Heart left ventricle (tissue), 16 donors: ENCODE measurements at places on chromosomes 7 and 10. TPM values are rescaled to one million over a fixed set of nuclear protein-coding genes. Genes with fewer than 3 reads are reported as not detected.

The CELF2 gene
- total RNA-seq = 73.3 TPM

GRCh38 chr10:90675621-90676020 lies 182.2 kb downstream of the HTR7 start:
- no peak for DNase-seq

- no peak for DNase-seq
These were observed 84.2 kb downstream of the CACNA2D1 start for GRCh38 chr7:82359426-82359825.

GRCh38 chr10:70053218-70053840 lies 683 bp downstream of the MACROH2A2 start:
- peak; percentile 50 for DNase-seq

DNA sequence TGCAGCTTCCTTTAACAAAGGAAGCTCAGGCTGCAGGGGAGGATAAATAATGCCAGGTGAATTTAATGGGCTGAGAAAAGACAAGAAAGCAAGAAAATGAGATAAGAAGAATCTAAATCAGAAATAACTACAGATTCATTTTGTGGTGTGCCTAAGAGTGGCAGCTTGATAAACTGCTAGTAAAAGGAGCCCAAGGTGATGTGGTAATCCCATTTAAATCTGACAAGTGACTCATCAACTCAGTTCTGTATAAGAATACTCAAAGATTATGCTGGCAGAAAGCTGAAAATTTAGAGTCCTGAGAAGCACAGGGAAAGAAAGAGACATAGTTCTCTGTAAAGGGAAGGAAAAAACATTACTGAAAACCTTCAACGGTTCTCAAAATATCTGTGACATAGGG lies 109.4 kb upstream of the PDE1C start:
- DNase-seq = no peak

GRCh38 chr10:124649214-124649613 lies 95.0 kb downstream of the FAM53B start:
- DNase-seq = peak; percentile 66

The GSTO1 gene
- 361 TPM for total RNA-seq

The OPN4 gene
- total RNA-seq = 0.25 TPM

DNA sequence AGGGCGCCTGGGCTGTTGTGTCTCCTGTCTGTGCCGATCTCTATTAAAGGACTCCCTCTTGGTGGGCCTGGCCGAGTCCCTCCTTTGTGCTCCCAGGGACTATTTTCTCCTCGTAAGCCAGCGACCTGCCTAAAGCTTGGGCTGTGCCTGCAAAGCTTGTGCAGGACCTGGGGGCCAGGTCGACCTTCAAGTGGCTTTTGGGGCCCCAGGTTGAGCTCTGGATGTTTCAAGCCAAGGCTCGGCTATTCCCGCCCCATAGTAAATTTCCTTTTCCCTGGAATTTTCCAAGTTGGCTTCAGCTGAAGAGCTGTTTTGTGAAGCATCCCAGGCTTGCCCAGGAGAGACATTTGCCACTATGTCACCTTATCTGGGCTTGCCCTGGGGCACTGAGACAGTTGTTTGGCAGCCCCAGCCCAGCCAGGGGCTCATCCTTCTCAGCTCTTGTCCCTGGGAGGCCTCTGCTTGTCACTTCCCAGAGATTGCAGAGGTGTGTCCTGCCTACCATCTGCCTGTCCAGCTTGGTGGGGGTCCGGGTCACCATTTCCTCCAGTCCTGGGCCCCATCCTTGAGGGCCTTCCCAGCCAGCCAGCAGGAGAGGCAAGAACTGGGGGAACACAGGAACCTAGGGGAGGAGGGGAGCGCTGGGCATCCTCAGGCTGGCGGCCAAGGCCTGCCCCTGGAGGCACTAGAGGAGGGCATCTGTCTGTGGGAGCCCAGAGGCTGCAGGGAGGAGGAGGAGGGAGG lies 20.2 kb downstream of the ZMIZ2 start:
- no peak for DNase-seq

The RABGEF1 gene
- total RNA-seq = 20.3 TPM

DNA sequence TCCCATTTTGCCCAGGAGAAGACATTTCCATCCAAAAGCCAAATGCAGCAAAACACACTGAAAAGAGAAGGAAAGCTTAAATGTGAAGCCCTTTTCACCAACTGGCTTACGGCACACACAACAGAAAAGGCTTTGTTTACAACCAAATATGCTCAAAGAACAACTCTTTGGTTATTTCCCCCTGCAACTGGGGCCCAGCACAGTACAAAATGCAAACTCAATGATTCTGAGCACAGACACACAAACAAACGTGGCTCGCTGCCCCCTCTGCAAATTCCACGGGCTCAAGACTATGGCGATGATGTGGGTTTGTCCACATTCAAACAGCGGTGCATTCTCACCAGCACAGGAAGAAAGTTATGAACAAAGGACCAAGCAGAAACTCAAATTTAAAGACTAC lies 5.3 kb downstream of the CPXM2 start:
- no peak for DNase-seq

The PMPCB gene
- total RNA-seq = 70.4 TPM

The KIFBP gene
- 56.4 TPM for total RNA-seq

DNA sequence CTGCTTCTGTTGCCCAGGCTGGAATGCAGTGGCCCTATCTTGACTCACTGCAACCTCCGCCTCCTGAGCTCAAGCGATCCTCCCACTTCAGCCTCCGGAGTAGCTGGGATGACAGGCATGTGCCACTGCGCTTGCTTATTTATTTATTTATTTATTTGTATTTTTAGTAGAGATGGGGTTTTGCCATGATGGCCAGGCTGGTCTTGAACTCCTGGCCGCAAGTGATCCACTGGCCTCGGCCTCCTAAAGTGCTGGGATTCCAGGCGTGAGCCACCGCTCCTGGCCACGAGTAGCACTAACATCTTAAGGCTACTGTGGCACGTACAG lies 70.9 kb downstream of the CARD11 start:
- DNase-seq = no peak

- DNase-seq = no peak
These were observed 11.5 kb upstream of the STN1 start for GRCh38 chr10:103929381-103929921.

- no peak for DNase-seq
These were observed 233.6 kb upstream of the SEMA3E start for GRCh38 chr7:83882551-83882950.

GRCh38 chr7:22356010-22356691 lies 803 bp downstream of the RAPGEF5 start:
- no peak for DNase-seq

GRCh38 chr10:118723466-118723865 lies 31.3 kb downstream of the CACUL1 start:
- DNase-seq = no peak

The ITGA8 gene
- 0.50 TPM for total RNA-seq

The PRR15 gene
- total RNA-seq = 7.0 TPM

DNA sequence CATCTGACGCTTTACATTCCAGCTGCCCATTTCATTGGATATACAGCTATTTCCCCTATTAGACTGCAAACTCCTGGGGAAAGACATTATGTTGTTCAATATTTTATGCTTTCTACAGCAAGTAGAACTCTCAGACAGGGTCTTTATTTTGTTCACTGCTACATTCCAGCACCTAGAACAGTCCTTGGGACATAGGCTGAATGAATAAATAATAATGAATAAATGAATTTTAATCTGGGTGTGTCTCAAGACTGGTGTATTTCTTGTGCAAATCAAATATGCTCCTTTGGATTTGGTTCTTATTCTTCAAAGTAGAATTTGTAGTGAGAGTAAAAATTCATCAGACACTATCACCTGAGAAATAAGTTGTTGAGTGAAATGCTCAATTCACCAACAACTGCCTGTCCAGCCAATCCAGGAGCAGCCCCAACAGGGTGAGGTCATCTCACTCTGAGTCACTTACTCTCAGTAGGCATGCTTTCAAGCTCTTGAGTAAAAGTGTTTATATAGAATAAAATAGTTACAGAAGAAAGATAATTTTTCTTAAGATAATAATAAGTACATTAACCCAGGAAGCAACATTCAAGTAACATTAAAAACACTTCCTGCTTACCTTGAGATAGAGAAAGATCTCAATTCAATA lies 287.5 kb upstream of the NPVF start:
- no peak for DNase-seq

The CD36 gene
- 1,108 TPM for total RNA-seq

DNA sequence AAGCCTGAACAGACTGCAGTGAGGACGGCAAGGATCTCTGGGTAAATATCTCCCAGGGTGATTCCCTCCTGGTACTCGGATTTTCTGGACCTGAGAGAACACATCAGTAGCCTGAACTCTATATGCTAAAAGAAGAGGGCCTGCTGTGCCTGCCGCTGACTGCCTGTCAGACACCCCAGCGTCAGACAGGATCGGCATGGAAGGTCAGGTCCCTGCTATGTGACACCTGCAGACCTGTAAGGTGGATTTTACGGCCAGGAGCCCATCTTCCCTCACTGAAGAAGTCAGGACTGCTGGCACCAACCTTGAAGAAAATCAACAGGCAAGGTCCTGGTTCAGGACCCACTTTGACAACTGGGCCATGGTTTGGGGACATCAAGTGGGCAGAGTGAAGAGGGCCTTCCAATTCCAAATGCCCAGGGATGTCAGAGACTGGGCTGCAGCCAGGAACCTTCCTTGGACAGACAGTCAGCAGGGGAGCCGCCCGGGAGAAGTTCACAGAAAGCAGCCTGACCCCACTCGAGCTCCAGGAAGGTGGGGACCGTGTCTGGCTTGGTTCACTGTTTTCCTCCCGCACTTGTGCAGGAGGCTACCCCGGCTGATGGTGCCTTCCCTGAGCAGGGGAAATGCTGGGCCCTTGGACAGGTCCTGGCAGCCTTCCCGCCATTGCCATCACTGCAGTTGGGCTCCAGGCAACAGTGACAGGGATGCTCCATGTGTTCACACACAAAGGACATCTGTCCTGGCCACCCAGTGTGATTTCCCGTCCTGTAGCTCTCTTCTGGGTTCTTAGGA lies 91.8 kb upstream of the LANCL2 start:
- no peak for DNase-seq

DNA sequence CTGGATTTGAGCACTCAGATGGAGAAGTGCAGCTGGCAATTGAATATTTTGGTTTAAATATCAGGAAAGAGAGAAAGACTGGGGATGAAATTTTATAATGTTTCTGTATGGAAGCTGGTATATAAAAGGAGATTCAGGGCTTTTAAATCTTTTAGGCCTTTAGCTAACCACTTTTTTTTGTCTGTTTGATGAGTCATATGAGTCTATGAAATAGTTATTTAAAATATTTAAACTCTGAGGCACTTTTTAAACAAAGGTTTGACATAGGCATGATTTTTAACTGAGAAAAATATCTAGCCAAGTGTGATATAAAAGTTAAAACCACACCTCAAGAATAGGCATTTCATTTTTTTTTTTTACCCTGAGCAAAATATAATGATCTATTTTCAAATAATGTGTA lies 944.3 kb downstream of the GATA3 start:
- DNase-seq = no peak

- no peak for DNase-seq
These were observed 137.5 kb downstream of the IMMP2L start for GRCh38 chr7:111424768-111425167.

- no peak for DNase-seq
These were observed 625 bp upstream of the GSTO2 start for GRCh38 chr10:104268405-104268712.

DNA sequence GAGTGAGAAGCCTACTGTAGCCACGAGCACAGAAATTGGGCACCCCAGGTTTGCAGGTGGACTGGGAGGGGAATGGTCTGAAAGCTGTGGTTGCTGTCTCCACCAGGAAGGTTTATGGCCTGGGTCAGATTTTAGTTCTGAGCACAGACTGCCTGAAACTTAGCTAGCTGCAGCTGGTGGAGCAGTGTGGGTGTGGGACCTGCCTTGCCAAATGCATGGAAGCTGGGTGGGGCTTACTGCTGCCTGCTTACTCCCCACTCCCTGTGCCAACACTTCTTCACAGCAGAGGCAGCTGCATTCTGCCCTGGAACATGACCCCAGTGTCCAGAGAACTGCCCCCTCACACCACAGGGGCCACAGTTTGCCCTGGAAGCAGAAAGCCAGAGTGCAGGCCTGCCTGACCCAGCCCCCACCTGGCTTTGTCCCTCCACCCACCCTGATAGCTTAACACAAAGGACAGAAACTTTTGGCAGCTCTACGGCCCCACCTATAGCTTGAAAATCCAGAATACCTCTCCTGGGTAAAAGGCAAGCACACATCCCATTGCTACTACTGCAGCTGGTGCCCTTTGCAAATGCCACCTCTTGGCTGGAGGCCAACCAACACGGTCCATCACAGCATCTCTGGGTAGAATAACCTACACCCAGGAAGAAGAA lies 281.6 kb downstream of the AGMO start:
- DNase-seq = no peak

DNA sequence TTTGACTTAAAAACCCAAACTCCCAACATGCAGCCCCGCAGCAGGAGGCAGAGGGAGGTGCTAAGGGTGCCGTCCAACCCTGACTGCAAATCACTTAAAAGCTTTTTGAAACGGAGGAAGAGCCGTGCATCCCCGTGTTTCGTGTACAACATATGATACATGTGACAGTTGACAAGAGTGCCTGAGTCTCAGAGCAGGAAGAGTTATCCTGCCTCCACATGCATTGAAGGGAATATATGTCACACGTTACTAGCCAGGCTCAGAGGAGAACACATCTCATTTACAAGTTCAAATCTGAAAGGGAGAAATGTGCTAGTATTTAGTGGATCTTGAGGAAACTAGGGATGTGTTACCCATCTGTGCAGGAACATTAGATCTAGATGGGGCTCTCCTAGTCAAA lies 69.9 kb downstream of the SDK1 start:
- no peak for DNase-seq

- no peak for DNase-seq
These were observed 83.4 kb upstream of the SEMA3E start for GRCh38 chr7:83732305-83732704.

DNA sequence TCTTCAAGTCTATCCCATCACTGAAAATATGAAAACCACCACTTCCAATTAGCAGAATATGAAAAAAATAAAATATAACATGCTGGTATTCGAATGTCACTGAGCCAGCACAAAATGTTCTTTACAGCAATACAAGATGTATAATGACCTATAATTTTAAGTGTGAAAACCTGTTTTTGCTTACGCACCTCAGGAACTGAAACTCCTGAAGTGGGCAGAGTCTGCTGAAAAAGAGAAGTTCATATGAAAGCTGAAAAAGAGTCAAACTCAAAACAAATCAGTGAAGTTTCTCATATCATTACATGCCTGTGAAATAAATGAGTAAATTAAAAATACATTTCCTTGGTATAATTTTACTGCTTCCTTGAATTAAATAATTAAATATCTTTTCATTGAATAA lies 272.5 kb downstream of the DGKB start:
- DNase-seq = no peak

GRCh38 chr7:6074612-6075380 lies 43.6 kb downstream of the ANKRD61 start:
- no peak for DNase-seq

GRCh38 chr10:131282961-131283360 lies 28.6 kb downstream of the TCERG1L start:
- no peak for DNase-seq

DNA sequence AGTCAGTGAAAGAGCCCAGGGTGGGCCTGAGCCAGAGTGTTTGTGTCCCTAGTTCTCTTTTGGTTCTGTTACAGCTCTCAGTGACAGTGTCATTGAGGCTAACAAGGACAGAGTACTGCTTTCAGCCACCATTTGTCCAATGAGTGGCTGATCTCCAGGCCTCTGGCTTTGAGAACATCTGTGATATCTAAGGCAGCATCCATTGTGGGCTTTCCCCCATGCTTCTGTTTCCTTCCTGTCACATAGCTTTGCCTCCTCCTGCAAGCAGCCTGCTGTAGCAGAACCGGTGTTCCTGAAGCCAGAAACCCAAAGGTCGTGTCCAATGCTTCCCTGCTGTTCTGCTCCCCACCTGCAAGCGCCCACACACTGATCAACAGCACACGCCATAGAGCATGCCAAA lies 68.4 kb downstream of the IKZF1 start:
- DNase-seq = no peak

The KCNH2 gene
- 71.6 TPM for total RNA-seq

- no peak for DNase-seq
These were observed 113.9 kb upstream of the PRR15 start for GRCh38 chr7:29449569-29450260.
